ENCODE measurements at places on chromosomes 2 and 18.

DNA sequence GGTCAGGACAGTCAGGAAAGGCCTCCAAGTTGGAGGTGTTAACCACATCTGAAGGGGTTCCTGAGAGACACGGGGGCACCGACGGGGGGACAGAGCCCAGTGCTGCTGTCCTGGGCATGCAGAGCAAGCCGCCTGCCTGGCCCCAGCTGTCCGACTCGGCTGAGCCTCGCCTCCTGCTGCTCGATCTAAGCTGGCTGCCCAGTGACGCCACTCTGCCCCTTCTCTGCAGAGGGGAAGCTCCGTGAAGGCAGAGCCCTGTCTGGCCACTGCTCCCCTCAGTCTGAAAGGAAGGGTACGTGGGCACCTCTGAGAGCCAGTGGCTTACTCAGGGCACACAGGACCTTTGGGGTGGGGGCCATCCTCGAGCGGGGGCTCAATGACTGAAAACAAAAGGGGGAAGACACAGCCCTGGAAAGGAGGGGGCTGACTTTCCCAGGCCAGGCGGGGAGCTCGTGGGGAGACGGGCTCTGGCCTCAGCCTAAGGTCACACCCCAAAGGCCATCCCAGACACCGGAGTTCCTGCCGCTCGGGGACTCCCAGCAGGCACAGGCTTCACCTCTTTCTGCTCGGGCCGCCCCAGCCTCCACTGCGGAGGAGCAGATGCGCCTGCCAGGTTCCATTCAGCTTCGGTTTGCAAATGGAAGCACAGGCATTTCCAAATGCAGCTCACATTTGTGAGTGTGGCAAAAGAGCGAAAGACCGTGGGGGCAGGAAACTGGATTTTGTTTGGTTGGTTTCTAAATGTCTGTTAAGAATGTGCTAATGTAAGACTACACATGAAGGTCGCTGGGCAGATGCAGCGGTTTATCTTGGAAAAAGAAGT, 136.9 kb downstream of the HDAC4 start:
- no peak for DNase-seq

DNA sequence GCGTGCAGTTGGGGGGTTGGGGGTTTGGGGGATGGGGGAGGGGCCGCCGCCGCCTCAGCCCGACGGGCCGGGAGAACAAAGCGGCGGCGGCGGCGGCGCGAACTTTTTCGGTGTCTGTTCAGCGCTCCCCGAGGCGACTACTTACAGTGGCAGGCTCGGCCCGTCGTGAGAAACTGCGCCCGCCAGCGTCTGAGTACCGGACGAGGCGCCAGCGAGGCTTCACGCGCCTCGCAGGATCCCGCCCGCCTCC, 172 bp downstream of the PRKD3 start:
- DNase-seq: no peak

- DNase-seq: no peak
Measured at GRCh38 chr18:949724-950631, 45.3 kb downstream of the ADCYAP1 start.

DNA sequence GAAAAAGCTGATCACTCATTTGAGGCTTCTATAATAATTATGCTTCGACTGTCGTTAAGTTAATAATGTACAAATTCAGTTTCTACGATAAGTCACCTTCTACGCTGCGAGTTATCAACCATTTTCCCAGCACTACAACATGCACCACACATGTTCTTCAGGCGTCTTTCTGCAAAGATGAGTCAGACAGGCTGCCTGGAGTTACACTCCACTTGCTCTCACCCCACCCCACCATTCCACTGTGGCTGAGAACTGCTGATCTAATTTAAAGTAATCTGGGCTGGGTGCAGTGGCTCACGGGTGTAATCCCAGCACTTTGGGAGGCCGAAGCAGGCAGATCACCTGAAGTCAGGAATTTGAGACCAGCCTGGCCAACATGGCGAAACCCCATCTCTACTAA, 218.6 kb downstream of the DYM start:
- no peak for DNase-seq

DNA sequence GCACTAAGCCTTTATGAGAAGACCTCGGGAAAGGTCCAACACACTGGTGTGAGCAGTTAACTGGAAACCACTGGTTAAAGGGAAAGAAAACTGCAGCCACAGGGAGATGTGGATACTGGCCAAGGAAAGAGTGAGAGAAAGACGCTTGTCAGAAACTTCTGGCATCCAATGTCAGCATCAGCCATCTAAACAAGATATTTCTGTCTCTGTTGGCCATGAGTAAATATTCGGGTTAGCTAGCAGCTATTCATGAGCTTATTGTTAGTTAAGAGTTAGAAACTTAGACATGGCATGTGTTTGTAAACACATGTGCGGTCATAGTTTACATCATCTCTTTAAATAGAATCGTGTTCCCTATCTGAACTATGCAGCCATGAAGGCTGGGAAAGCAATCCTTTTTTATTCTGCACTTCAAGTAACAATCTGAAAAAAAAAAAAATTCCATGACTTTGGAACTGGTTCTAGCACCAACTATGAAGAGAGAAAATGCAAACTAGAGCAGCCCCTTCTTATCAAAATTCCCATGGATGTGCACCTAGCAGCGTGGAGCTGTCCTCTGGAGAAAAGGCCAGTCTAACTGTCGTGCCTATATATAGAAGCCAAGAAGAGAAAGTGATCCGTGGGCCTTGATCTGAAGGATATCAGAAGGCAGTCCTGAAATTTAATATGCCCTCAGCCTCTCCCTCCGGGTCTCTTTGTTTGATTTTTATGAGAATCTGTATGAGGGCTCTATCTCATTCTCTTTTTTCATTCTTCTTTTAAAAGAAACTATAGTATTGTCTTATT, 84.0 kb upstream of the RFX8 start:
- no peak for DNase-seq

- DNase-seq: no peak
Measured at GRCh38 chr2:86825693-86826381, 35.1 kb upstream of the CD8A start.

- DNase-seq: no peak
Measured at GRCh38 chr2:25639131-25639530, 34.2 kb downstream of the DTNB start.

DNA sequence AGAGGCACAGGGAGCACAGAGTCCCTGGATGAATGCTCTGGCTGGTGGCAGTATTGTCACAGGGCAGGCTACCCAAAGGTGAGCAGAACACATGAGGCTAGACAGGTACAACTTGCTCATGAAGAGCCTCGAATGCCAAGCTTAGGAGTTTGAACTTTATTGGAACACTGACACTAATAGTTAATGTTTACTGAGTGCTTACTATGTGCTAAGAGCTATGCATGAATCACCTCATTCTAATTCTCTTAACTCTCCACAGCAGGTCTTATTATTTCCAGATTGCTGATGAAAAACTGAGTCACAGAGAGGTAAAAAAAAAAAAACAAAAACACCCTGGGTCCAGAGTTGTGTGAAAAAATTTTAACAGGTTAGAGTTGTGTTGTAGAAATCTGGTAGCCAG, 6.1 kb upstream of the EMX1 start:
- no peak for DNase-seq

GRCh38 chr18:21242780-21243401, 859 bp downstream of the GREB1L start:
- no peak for DNase-seq

DNA sequence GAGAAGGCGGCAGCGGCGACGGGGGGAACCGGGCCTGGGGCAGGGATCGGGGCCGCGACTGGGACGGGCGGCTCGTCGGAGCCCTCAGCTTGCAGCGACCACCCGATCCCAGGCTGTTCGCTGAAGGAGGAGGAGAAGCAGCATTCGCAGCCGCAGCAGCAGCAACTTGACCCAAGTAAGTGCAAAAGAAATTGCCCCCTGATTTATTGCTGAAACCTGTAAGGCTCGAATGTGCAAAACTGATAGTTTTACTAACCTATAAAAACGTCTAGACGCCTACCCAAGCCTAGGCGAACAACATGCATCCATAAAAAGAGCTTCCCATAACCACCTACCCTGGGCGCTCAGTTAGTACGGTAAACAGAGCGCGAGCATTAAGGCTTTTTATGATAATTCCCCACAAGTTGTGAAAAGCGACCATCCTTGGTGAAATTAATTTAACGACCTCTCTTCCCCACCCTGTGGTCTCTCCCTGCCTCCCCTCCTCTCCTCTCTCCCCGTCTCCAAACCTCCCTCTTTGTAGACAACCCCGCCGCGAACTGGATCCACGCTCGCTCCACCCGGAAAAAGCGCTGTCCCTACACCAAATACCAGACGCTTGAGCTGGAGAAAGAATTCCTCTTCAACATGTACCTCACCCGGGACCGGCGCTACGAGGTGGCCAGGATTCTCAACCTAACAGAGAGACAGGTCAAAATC, 1.0 kb downstream of the HOXD9 start:
- DNase-seq: no peak

- DNase-seq: peak; percentile 26
Measured at GRCh38 chr2:65025453-65026123, 30.6 kb upstream of the CEP68 start.

- DNase-seq: no peak
Measured at GRCh38 chr2:173090276-173090877, 14.7 kb downstream of the MAP3K20 start.

DNA sequence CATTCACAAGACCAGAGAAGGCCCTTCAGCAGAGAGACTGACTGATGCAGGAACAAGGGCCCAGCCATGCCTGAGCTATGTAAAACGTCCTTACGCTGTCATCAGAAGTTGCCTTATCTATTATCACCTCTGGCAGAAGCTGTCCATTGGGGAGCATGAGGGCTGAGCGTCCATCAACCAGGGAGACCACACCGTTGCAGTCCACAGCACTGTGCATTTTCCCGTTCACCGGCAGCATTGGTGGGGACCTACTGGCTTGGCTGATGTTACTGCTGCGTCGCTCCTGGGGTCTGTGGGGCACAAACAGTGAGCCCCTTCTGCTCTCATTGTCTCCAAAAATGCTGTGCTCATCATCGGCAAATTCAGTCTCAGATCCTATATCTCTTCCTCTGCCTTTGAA, 91.4 kb downstream of the SCN9A start:
- no peak for DNase-seq

GRCh38 chr2:224109751-224110150, 70.7 kb upstream of the SERPINE2 start:
- DNase-seq: no peak

- peak; percentile 47 for DNase-seq
Measured at GRCh38 chr2:103959174-103960128, 894.5 kb upstream of the POU3F3 start.

GRCh38 chr2:69770747-69771146, 28.8 kb downstream of the ANXA4 start:
- no peak for DNase-seq

- DNase-seq: no peak
Measured at GRCh38 chr2:216636551-216637450, 3.6 kb downstream of the IGFBP2 start.

DNA sequence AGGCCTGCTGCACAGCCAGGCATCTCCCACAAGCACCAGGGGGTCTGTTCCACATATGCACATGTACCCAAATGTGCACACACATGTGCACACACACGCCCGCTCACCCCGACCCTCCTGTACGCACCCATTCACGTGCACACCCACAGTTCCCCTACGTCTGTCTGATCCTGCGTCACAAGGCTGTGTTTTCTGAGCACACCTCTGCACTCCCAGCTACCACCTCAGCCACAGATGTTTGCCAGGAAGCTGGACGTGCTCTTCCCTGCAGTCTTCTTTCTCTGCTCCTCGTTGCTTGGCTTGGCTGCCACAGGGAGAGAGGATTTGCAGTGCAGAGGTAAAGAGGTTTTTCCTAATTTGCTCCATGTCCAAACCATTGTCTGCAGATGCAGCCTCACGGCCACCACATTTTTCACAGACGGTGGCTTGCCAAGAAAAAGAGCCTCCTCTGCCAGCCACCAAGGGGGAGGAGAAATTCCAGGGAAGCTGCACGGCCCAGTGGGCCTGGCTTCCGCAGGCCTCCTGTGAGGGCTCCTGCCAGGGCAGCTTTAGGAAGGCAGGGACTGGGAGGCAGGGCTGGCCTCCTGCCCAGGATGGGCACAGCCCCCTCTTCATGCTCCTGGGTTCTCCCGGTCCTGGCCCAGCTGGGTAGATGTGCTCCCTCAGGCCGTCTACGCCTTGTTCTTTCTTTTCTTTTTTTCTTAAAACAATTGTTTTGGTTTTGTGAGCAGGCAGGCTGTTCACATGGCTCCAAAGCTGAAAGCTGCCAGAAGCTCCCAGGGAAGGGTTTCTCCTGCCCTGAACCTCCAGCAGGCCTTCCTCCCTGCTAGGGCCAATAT, 29.3 kb upstream of the HS6ST1 start:
- no peak for DNase-seq

GRCh38 chr2:101342625-101343008, 34.1 kb upstream of the RNF149 start:
- no peak for DNase-seq

Data from Kasumi-1 (cell line).